ENCODE measurements at places on chromosomes 12 and 14.

DNA sequence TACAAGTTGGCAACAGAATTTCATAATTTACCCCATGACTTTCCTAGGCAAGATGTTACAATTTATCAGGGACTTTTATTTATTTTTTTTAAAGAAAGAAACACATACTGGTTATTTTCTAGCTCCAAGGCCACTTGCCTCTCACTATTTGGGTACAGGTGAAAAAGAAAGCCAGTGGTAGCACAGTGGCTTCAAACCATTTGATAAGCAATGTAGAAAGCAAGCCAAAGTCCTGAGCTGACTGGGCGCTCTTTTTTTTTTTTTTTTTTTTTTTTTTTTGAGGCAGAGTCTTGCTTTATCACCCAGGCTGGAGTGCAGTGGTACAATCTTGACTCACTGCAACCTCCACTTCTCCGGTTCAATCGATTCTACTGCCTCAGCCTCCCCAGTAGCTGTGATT lies 73.3 kb downstream of the STXBP6 start:
- DNase-seq: no peak

DNA sequence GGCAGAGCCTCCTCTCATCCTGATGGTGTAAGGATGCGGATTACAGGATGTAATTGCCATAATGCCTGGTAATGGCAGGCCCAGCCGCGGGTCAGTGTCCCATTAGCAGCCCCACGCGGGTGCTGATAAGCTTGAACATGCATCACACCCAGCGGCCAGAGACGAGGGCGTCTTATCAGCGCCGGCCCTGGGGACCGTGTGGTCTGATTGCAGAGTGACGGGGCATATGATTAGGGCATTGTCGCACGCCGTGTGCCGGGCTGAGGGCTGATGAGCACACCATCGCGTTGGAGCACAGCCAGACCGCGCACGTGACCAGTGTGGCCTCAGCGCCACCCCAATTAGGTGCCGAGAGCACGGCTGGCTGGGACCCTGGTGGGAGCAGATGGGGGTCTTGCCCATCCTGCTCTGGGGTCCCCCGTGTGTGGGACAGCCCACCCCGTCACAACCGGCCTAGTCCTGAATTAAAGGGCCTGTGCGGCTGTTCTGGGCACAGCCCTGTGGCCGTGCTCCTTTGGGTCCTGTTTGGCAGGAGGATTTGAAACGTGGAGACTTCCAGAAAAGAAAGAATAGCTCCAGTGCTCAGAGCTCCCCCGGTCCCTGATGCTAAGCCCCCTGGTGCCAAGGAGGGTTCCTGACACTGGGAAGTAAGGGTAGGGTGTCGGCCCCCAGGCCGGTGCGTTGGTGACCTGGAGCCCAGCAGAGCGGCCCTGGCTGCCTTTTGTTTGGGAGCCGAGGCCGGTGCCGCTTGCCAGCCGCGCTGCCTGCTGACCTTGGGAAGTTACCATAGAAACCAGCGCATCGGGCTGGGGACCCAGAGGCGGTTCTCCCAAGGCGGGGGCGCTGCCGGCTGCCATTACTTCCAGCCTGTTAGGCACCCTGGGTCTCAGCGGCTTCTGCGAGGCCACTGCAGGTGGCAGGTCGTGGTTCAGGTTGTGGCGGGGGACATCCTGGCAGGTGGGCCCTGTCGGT lies 20.7 kb downstream of the KIF26A start:
- DNase-seq: no peak

DNA sequence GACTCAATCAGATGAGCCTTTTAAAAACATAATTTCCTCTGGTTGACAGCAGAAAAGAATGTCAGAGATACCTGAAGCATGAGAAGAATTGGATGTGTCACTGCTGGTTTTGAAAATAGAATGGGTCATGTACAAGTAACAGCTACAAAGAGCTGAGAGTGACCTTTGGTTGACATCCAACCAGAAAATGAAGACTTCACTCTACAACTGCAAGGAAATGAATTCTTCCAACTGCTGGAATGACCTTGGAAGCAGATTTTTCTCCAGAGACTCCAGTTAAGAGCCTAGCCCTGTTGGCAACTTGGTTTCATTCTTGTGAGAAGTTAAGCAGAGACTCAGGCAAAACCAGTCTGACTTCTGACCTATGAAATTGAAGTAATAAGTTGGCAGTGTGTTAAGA lies 505.9 kb downstream of the SLC16A7 start:
- no peak for DNase-seq

- DNase-seq: no peak
Observed at GRCh38 chr12:51529651-51529970, 61.4 kb upstream of the SCN8A start.

DNA sequence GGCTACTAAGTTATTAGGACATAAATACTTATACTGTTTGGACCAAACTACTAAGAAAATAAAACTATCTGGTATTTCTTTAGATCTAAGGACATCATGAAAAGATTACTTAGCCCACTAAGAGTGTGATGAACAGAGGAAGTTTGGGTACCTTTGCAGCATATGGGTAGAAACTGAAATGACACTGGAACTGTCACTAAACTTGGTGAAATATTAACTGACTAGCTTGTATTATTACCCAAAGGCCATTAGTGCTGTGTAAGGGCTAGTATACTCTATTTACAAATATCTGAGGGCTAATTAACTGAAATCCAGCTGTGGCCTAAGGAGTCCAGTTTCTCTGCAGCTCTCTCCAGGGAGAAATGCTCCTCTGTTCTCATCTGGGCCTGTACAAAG lies 45.5 kb downstream of the PAWR start:
- DNase-seq: no peak

DNA sequence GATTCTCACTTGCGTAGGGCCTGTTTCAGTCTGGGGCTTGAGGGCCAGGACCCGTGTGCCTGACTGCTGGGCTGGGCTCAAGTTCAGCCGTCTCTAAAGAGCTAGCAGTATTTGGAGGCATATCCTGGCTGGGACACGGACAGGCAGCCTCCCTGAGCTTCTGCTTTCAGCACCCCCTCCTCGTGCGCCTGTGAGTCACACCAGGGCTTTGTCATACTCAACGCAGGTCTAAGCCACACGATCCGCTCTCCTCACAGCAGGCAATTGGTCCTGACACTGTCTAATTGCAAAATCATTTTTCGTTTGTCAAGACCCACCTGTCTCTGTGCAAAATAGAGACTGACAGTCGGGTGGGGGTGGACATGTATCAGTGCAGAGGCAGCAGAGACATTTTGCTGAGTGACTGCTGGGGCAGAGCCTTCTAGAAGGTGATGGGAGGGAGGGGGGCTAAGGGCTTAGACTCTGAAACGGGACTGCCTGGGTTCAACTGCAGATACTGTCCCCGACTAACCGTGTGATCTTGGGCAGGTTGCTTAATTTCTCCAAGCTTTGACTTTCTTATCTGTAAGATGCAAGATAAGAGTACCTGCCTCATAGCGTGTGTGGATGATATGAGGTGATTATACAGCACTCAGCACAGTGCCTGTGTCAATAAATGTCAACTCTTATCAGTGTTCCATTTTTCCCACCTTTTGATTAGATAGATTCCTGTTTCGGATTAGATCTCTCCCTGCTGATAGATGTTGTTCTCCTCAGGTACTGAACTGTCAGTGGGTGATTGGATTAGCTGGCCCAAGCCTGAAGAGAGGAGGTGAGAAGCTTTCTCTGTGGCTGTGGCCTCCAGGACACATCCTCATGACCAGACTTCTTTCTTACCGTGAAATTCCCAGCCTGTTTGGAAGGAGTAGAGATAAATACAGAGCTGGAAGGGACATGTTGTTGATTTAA lies 53.1 kb downstream of the KCNA1 start:
- no peak for DNase-seq

GRCh38 chr12:58346032-58346632 lies 404.8 kb downstream of the ATP23 start:
- peak; percentile 44 for DNase-seq
